ENCODE measurements at places on chromosomes 12 and 14.

DNA sequence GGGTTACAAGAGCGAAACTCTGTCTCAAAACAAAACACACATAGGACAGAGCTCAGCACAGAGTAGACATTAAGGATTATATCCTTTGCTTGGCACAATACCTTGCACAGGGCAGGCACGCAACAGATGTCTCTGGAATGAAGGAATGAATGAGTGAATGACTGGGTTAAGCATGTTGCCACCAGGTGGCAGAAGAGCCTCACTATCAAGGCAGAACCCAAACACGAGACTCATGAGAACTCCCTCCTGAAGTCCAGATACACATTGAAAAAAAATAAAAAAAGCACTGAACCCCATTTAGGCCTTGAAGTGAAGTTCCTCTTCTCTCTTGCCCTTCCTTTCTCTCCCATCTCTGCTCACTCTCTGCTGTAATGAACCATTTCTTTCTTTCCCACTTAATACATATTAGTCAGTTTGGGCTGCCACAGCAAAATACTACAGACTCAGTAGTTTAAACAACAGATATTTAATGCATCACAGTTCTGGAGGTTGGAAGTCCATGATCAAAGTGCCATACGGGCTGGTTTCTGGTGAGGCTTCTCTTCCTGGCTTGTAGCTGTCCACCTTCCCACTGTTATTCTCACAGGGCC is 26.6 kb upstream of the LTA4H start:
- peak; percentile 28 for DNase-seq

GRCh38 chr14:99596071-99596627 is 7.9 kb downstream of the CCDC85C start:
- DNase-seq: no peak

GRCh38 chr12:9083793-9084192 is 31.9 kb downstream of the A2M start:
- DNase-seq: no peak

DNA sequence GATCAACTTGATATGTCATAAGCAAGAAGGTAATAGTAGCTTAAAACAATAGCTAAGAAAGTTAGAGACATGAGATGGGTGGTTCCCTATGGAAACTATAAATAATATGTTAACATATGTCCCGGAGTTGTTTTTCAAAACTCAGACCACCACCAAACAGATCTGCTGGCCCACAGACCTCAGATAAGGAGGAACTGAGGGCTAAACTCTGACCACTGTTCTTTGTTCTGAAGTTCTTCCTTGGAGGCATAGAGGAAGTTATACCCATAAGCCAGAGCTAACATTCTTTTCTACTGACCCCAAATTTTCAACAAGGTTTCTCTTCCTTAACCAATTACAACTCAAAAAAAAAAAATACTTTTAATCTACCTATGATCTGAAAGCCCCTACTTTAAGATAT is 156.1 kb upstream of the FSCB start:
- no peak for DNase-seq

- no peak for DNase-seq
Measured at GRCh38 chr12:69837657-69838415, 12.8 kb downstream of the MYRFL start.

- DNase-seq: peak; percentile 19
Measured at GRCh38 chr12:57726151-57726883, 12.2 kb downstream of the AGAP2 start.

GRCh38 chr12:123075646-123076171 is 75.2 kb downstream of the PITPNM2 start:
- DNase-seq: no peak

DNA sequence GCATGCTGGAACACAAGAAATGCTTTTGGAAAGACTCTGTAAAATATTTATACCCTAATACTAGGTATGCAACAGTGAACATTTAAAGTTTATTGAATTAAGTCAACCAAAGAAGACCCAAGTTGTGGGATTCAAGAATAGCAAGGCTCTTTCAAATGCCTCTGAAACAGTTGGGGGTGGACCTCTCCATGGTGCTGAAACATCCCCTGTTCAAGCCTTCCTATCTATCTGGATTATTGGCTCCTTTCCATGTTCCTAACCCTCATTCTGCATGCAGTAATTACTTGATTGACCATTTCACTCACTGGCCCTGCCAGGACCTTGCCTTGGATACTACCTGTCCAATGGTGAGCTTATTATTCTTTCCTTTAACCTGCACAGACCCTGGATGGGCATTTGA is 349.7 kb downstream of the NRXN3 start:
- no peak for DNase-seq

DNA sequence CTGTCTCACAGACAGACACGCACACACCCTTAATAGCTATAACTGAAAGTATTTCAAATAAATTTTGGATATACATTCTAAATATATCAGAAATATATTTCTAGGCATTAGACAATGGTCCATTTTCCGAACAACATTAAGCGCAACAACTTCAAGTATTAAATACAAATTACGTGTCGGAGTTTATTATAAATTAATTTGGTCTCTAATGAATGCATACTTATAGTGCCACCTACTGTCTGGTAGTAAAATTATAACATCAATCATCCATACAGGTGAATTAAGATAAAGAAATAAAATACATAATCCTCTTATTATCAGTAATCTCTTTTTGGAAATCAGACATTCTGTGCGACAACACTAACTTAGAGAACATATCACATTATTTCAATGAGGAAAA is 27.2 kb upstream of the CMAS start:
- no peak for DNase-seq
